GM13976 (cell line): ENCODE measurements at places on chromosomes 7 and 10.

DNA sequence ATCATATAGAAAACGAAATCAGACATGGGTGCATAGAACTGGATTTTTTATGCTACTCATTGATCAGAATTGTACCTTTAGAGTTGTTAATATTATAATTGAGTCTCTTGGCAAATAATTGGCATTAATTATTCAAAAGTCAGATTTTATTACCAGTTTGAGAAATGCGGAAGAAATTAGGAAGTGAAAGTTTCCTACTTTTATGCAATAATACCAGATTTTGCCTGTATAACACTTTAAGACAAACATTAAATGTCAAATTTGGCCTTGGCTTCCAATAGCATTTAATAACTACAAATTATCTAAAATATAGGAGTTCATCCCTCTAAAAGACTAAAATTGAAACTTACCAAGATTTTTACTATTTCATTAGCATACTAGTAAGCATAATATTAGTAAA, 6.8 kb upstream of the TFEC start:
- no peak for DNase-seq

- peak; percentile 53 for DNase-seq
These were observed 3.0 kb upstream of the BUB3 start for GRCh38 chr10:123150986-123151736.

DNA sequence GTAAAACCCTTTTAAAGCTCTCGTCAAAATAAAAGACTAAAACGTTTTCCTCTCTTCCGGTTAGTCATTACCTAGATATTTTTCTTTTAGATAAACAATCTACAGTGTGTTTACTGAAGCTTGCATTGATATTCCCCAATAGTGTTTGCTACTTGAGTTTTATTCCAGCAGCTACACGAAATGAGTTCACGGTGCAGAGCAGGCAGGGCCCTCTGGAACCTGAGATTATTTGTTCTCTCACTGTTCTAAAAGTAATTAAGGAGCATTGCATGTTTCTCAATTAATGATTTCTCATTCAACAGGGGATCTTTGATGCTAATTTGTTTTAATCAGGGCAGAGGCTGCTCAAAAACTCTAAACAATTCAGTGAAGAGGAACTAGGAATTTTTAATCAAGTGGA, 319.7 kb downstream of the GFRA1 start:
- DNase-seq: no peak

- DNase-seq: no peak
These were observed 192.3 kb downstream of the REEP3 start for GRCh38 chr10:63713191-63714144.

DNA sequence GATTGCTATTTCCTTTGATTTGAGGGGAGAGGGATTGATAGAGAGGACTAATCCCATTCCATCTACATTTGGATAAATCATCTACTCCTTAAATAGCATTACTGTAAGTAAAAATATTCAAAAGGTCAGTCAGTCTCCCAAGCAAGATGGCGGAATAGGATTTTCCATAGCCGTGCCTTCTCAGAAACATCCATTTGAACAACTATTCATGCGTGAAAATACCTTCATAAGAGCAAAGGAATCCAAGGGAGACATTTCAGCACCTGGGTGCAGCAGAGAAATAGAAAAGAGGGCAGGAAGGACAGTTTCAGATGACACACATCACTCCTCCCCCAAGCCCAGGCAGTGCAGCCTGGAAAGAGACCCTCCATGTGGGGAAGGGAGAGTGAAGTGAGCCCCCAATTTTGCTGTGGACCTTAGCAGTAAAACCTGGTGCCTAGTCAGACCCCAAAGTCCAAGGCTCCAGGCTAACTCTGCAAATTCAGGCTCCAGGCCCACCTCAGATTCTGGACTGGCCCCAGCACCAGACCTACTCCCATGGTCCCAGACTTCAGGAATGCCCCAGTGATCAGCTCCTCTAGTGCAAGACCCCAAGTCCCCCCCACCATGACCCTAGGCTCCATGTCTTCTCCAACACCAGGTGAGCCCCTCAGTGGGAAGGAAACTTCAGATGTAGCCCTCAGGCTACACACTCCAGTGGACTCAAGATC, 104.3 kb upstream of the LANCL2 start:
- DNase-seq: no peak

DNA sequence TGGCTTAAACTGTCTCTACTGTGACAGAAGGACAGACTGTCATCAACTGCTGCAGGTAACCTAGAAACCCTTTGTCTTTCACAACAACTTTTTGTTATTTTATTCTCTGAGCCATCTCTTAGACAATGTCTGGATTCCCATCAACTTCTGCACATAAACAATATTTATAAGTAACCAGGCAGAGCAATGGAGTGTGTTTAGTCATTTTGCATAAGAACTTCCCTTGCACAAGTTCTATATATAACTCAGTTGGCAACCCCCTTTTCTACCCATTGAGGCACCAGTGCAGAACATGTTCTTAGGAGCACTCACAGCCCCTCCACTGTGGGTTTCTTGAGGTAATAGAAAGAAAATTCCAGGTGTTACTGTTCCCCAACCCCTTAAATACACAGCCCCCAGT, 65.0 kb upstream of the IL6 start:
- no peak for DNase-seq

GRCh38 chr7:2583798-2584580, 25.2 kb downstream of the IQCE start:
- DNase-seq: no peak

DNA sequence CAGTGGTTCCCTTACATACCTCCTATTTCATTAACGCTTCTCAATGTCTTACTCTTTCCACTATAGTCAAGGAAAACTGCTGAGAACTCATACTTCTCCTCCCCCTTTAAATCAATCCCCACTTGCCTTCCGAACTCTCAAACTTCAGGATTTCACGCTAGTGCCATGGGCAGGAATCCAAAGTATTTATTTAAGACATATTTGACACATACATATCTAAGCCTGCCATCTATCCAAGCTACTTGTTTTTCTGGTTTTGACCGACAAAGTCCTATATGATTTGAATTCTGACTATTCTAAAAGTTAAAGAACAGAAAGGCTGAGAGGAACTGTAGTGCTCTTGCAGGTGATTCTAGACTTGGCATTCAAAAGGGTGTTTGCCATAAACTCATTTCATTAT, 51.8 kb downstream of the CCDC6 start:
- DNase-seq: no peak

DNA sequence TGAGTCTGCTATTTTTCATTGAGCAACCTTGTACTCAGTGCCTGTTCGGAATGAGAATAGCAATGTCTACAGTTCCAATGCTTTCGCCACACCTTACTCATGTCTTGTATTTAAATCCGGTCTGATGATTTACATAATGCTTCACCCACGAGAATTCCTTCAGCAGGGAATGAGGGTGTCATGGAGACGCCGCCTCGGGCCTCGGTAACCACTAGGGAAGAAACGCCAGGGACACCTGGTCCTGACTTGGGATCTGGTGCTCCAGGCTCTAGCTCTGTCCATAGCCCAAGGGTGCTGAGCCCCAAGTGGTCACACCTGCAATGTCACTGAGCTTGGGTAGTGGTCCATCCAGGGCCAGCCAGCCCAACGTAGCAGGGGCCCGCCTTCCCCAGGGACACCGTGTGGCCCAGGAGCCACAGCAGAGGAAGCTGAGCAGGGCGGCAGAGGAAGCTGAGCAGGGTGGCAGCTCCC, 37.4 kb downstream of the PRKAG2 start:
- no peak for DNase-seq

DNA sequence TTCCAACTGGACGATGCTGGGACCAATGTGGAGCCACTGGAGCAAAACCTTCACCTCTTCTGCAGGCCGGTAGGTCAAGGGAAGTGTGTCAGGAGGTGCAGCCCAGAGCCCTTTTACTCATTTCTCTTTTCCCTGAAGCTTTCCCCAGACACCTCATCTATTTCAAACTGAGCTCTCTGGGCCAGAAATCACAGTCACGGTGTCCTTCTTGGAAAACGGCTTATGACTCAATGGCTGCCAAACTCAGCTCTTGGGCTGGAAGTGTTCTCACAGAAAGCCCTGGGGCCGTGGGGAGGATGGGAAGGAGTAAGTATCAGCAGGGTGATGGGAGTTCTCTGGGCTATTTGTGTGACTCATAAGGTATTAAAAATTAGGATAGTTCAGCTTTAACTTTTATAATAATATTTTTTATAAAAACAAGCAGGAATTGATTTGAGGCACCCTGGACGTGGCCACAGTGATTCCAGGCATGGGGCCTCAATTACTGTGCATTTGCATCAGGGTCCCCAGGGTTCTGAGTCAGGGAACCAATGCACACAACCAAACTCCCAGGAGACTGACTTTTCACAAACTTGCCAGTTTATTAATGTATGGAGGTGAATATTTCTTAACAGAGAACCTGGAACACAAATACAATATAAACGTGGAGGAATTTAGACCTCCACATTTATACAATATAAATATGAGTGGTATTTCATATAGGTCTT, 187.4 kb upstream of the TMEM72 start:
- no peak for DNase-seq

DNA sequence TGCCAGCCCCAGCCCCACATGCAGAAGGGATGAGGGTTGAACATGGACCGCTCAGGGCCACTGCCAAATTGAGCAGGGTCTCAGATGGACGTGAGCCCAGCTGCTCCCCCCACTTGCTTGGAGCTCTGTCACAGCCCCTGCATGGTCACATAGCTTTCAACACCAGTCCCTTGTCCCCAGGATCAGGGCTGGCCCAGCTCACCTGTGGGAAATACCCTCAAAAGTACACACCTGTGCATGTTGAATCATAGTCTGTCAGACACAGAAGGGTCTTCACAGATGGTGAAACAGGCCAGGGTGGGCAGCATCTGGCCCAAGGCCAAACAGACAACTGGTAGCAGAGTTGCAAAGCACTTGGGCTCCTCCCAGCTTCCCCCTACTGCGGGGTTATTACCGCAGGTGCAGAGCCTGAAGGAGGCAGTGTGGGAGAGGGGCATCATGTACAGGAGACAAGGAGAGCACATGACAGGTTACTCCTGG, 77.6 kb upstream of the UNC5B start:
- DNase-seq: no peak

GRCh38 chr10:108801775-108802517, 1121.4 kb downstream of the XPNPEP1 start:
- DNase-seq: no peak

GRCh38 chr10:83555264-83555663, 584.0 kb upstream of the GHITM start:
- DNase-seq: no peak

GRCh38 chr7:55181762-55182161, 162.9 kb downstream of the EGFR start:
- no peak for DNase-seq

- DNase-seq: no peak
These were observed 51.0 kb upstream of the PPP2R2D start for GRCh38 chr10:131849591-131850382.

- DNase-seq: no peak
These were observed 345.8 kb downstream of the KCNMA1 start for GRCh38 chr10:77291596-77292505.

GRCh38 chr10:117868151-117868550, 178.6 kb downstream of the RAB11FIP2 start:
- no peak for DNase-seq

- no peak for DNase-seq
These were observed 449.1 kb downstream of the PAXIP1 start for GRCh38 chr7:154553711-154554265.

GRCh38 chr7:26179422-26179821, 21.1 kb downstream of the HNRNPA2B1 start:
- no peak for DNase-seq

- DNase-seq: no peak
These were observed 183.0 kb upstream of the KCND2 start for GRCh38 chr7:120089968-120090367.

- no peak for DNase-seq
These were observed 74.2 kb downstream of the SNX10 start for GRCh38 chr7:26365901-26366275.

GRCh38 chr7:131919920-131920709, 363.7 kb upstream of the PODXL start:
- peak; percentile 38 for DNase-seq

DNA sequence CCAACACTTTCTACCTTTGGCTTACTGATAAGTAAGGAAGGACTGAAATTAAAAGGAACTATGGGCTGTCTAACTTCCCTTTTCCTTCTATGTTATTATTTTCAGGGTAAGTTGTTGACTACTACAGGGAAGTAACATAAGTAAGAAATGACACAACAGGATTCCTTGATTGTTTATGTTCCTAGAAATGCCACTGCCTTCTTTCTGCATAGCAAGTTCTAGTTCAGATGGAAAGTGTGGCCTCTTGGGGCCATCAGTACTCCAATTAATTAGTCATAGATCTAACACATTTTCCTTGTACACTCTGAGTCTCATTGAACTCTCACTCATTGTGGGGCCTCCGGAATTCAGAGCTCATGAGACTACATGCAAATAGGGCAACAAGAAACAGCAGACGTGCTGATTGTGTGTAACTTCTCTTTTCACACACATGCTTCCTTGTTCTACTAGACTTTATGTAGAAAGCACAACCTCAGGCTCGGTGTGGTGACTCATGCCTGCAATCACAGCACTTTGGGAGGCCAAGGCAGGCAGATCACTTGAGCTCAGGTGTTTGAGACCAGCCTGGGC, 35.3 kb upstream of the HIBADH start:
- peak; percentile 36 for DNase-seq

- DNase-seq: no peak
These were observed 784.0 kb downstream of the SUGCT start for GRCh38 chr7:40918701-40919271.

GRCh38 chr10:26025523-26025922, 91.5 kb downstream of the MYO3A start:
- no peak for DNase-seq

DNA sequence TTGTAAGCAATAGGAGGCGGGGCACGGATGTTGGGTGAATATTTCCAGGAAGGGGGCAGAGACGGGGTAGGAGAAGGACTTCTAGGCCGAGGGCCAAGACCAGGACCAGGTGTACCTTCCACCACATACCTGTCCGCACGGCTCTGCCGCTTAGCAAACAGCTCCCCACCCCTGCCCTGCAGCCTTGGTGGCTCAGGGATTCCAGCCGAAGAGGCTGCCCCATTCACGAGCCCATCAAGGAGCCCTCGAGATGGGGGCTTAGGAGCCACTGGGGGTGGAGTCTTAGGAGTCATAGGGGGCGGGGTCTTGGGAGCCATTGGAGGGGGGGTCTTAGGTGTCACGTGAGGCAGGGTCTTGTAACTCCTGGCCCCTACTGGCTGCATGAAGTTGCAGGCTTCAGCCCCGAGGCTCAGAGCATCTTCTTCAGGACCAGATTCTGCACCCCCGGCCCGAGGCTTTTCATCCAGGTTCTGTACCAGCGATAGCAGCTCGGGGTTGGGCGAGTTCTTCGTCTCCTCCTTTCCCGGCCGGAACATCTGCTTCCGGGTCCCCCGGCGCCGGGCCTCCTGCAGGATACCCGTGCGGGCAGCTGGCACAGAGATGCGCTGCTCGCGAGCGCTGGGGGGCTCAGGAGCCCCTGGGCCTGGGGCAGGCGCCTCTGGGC, 6.1 kb upstream of the MYOZ1 start:
- DNase-seq: peak; percentile 50

DNA sequence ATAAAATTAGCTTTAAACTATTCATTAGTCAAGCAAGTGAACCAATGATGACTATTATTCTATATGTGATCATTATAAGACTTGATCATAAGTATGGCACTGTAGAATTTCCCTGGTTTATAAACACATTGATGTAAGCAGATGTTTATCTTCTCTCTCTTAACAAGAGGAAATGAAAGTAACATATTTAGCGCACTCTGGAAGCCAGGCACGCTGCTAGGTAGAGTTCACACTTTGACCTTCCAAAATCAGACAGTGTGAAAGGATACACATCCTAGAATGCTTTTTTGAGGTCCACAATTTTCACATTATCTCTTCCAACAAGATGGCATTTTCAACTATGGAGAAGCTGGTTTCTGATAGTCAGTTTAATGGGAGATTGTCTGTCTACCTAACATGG, 529.4 kb upstream of the IGFBP3 start:
- DNase-seq: no peak

- DNase-seq: peak; percentile 31
These were observed 41.4 kb downstream of the STAM start for GRCh38 chr10:17685233-17685840.
